ENCODE measurements at places on chromosomes 2 and 18. TPM values are rescaled to one million over a fixed set of nuclear protein-coding genes. Genes with fewer than 3 reads are reported as not detected.

- DNase-seq = no peak
Observed at GRCh38 chr2:118921646-118922045, 20.3 kb upstream of the MARCO start.

- DNase-seq = no peak
Observed at GRCh38 chr2:231367178-231367577, 28.3 kb upstream of the B3GNT7 start.

DNA sequence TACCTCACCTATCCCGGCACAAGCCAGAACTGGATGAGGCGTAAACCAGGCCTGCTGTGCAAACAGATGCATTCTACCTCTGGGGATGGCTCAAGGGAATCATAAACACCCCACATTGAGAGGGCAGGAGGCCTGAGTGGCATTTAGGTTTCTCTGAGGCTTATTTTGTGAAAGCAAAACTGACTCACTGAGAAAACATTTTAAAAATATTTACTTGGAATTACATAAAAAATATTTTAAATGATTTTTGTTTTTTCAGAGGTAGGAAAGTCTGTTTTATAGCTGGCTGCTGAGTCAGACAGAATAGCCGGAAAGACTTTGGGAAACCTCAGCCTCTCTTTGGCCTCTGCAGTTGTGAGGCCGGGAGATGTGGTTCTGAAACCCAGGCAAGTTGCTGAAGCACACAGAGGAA is 244.1 kb downstream of the NCKAP5 start:
- no peak for DNase-seq

- no peak for DNase-seq
Observed at GRCh38 chr2:36701918-36702317, 5.4 kb downstream of the VIT start.

GRCh38 chr2:19714926-19715325 is 186.9 kb downstream of the TTC32 start:
- no peak for DNase-seq

- DNase-seq = no peak
Observed at GRCh38 chr2:99079226-99079625, 62.3 kb upstream of the C2orf15 start.

- DNase-seq = no peak
Observed at GRCh38 chr18:498931-499775, 1.3 kb downstream of the COLEC12 start.

GRCh38 chr2:20108655-20109396 is 57.4 kb upstream of the LAPTM4A start:
- DNase-seq = no peak

DNA sequence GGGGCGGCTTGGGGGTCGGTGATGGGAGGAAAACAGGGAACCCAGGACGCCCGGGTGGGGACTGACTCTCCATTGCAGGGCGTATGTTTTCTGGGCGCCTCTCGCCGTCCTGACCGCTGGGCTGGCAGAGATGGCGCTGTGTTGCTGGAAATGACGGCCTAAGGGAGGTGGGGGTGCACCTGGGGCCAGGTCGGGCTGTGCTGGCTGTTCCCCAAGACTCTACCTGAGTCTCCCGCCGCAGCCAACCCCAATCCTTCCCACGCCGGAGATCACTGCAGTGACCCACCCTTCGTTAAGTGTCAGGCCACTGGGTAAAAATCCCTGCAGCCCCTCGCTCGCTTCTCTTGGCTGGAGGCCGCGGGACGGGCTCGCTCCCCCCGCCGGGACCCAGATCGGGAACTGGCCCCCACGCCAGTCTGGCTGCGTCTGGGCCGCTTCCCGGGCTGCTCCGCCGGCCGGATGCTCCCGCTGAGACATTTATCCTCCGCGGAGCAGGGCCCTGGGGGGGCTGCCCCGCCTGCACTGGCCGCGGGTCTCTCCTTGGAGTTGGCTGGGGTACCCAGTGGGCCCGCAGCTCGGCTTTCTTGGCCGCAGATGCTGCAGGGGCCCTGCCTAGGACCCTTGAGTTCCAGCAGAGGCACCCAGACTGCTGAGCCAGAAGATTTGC is 7.8 kb upstream of the ARMC9 start:
- DNase-seq = peak; percentile 84

DNA sequence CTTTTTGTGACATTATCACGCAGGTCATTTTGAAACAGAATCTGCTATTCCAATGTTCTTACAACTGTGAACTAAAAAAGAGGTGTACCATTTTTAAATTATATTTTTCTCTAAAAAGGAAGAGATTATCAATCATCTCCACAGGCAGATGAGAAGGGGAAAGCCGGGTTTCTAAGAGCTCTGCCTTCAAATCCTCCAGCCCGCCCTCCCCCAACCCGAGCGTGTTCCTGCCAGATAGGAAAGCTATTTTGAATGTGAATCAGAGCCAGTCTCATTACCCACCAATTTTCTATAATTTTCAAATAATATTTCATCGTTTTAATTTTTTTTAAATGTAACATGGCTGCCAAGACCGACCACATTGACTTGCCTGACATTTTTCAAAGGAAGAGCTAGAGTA is 65.9 kb downstream of the KCNF1 start:
- DNase-seq = peak; percentile 39

CTAGE1 gene
- total RNA-seq = 0.13 TPM

DSEL gene
- total RNA-seq = 3.4 TPM

MC5R gene
- total RNA-seq = not detected

Measured in cardiac septum (tissue), 1 donor.